PC-3 (cell line): ENCODE measurements at places on chromosomes 7 and 10. TPM values are rescaled to one million over a fixed set of nuclear protein-coding genes. Genes with fewer than 3 reads are reported as not detected.

GRCh38 chr7:111409714-111410422, 152.4 kb downstream of the IMMP2L start:
- no peak for DNase-seq

GRCh38 chr10:76334255-76334654, 902.8 kb downstream of the LRMDA start:
- no peak for DNase-seq

- no peak for DNase-seq
Measured at GRCh38 chr7:69739931-69740431, 141.7 kb downstream of the AUTS2 start.

GRCh38 chr10:102261196-102261595, 15.9 kb downstream of the GBF1 start:
- no peak for DNase-seq

The CPA2 gene
- total RNA-seq = not detected in 2 replicates

The HOXA5 gene
- 7.0 and 7.5 TPM in 2 replicates for total RNA-seq

The PLEKHS1 gene
- not detected in 2 replicates for total RNA-seq

The PCDH15 gene
- not detected in 2 replicates for total RNA-seq

The SFTPA2 gene
- not detected in 2 replicates for total RNA-seq
